ENCODE measurements at places on chromosomes 5 and 9.

DNA sequence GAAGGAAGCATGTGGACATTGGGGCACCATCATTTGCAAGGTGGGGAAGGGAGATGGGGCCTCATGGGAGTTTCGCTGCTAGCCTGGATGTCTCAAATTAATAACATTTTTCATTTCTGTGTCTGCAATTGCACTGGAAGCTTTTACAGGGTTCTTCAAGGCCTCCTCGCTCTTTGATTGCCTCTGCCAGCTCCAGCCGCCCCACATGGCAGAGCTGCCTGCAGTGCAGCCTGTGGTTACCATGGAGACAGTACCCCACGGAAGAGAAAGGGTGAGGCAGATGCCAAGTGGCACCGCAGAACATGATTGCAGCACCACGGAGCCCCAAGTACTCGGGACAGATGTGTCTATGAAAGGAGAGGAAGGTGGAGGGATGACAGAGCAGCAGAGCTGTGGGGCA, 25.4 kb downstream of the CTNND2 start:
- DNase-seq = no peak

GRCh38 chr9:13358128-13358527, 78.6 kb upstream of the MPDZ start:
- no peak for DNase-seq

DNA sequence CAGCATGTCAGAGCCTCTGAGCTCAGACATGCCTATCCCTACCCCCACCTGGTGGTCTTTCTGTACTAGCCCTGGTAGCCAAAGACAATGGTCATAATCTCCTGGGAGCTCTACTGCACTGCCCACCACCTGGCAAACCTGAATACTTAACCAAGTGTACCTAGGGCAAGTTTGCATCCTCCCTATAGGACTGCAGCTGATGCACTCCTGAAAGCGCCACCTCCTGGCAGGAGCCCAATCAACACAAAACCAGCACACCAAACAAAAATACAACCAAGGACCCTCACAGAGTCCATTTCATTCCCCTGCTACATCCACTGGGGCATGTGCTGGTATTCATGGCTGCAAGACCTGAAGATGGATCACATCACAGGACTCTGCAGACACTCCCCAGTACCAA, 14.8 kb upstream of the FAM174A start:
- DNase-seq = no peak

DNA sequence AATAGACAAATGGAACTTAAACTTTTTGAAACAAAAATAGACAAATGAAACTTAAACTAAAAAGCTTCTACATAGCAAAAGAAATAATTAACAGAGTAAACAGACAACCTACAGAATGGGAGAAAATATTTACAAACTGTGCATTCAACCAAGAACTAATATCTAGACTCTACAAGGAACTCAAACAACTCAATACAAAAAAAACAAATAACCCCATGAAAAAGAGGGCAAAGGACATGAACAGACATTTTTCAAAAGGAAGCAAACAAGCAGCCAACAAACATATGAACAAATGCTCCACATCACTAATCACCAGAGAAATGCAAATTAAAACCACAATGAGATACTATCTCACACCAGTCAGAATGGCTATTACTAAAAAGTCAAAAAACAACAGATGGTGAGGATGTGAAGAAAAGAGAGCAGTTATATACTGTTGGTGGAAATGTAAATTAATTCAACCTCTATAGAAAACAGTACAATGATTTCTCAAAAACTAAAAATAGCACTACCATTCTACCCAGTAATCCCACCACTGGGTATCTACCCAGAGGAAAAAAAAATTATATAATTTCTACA, 170.8 kb upstream of the RGMB start:
- DNase-seq = no peak

All from activated CD8-positive, alpha-beta memory T cell treated with anti-CD3 and anti-CD28 coated beads for 48 hours (primary cell).